ENCODE measurements at places on chromosomes 7 and 10. TPM values are rescaled to one million over a fixed set of nuclear protein-coding genes. Genes with fewer than 3 reads are reported as not detected.

The PALD1 gene
- 1.2 TPM for total RNA-seq

The BAMBI gene
- total RNA-seq, result not detected

The NPTX2 gene
- total RNA-seq, result not detected

The C10orf90 gene
- total RNA-seq, result not detected

The COL17A1 gene
- not detected for total RNA-seq

The CCDC172 gene
- total RNA-seq, result not detected

The NPSR1 gene
- not detected for total RNA-seq

- H3K4me3 ChIP-seq, result no peak overlapping the region
- peaks cover 9% of the 10 kb centered on the region for H3K27me3 ChIP-seq
- no peaks in the 10 kb centered on the region for H3K4me1 ChIP-seq
Measured at GRCh38 chr7:159121068-159121467, 23.6 kb downstream of the VIPR2 start.

- H3K27ac ChIP-seq, result no peak overlapping the region
- DNase-seq, result no peak
- peaks cover 26% of the 10 kb centered on the region for H3K27me3 ChIP-seq
- no peaks in the 10 kb centered on the region for H3K36me3 ChIP-seq
- no peak overlapping the region for H3K4me3 ChIP-seq
Measured at GRCh38 chr10:3648170-3648569, 136.8 kb downstream of the KLF6 start.

DNA sequence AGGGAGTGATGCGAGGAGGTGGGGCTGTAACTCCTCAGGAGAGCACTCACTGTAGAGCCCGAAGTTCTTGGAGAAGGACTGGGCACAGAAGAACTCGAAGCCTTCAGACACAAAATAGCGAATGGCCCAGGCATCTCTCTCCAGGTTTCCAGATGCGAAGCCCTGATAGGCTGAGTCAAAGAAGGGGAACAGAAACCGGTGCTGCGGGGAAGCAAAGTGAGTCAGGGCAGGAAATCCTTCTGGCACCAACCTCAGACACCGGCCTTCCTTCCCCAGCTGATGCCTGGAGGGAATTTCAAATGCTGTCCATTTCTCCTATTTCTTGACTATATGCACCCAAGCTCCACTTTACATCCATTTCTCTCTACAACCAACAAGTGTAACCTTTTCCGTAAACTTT is 26.8 kb downstream of the GOT1 start:
- H3K36me3 ChIP-seq, result peaks cover 8% of the 10 kb centered on the region
- H3K27ac ChIP-seq, result no peak overlapping the region
- DNase-seq, result no peak
- no peaks in the 10 kb centered on the region for H3K27me3 ChIP-seq
- no peaks in the 10 kb centered on the region for H3K4me1 ChIP-seq
- H3K4me3 ChIP-seq, result no peak overlapping the region

DNA sequence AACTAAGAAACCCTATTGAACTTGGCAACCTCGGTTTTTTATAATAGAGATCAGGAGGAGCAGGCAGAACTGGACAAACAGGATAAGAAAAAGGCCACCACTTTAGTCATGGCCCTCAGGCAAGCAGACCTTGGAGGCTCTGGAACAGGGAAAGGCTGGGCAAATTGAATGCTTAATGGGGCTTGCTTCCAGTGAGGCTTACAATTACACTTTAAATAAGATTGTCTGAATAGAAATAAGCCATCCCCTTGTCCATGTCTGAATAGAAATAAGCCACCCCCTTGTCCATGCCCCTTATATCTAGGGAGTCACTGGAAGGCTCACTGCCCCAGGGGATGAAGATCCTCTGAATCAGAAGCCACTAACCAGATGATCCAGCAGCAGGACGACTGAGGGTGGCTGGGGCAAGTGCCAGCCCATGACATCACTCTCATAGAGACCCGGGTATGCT is 40.6 kb downstream of the AKR1B15 start:
- H3K36me3 ChIP-seq, result no peaks in the 10 kb centered on the region
- no peak overlapping the region for H3K27ac ChIP-seq
- DNase-seq, result no peak
- H3K27me3 ChIP-seq, result peaks cover 3% of the 10 kb centered on the region
- H3K4me3 ChIP-seq, result no peak overlapping the region

GRCh38 chr7:35878351-35878750 is 77.5 kb downstream of the SEPTIN7 start:
- peaks cover 37% of the 10 kb centered on the region for H3K36me3 ChIP-seq
- no peak for DNase-seq
- no peak overlapping the region for H3K4me3 ChIP-seq
- no peaks in the 10 kb centered on the region for H3K27me3 ChIP-seq

- no peaks in the 10 kb centered on the region for H3K36me3 ChIP-seq
- H3K27me3 ChIP-seq, result no peaks in the 10 kb centered on the region
- no peak overlapping the region for H3K27ac ChIP-seq
- H3K4me3 ChIP-seq, result no peak overlapping the region
- no peak for DNase-seq
- H3K4me1 ChIP-seq, result peaks cover 9% of the 10 kb centered on the region
Measured at GRCh38 chr10:23408330-23408976, 30.4 kb upstream of the OTUD1 start.

GRCh38 chr7:106773228-106773627 is 91.9 kb upstream of the PIK3CG start:
- H3K4me3 ChIP-seq, result no peak overlapping the region
- H3K27ac ChIP-seq, result no peak overlapping the region
- no peaks in the 10 kb centered on the region for H3K36me3 ChIP-seq
- no peaks in the 10 kb centered on the region for H3K27me3 ChIP-seq

- no peaks in the 10 kb centered on the region for H3K36me3 ChIP-seq
- no peak for DNase-seq
- H3K4me3 ChIP-seq, result no peak overlapping the region
- no peak overlapping the region for H3K27ac ChIP-seq
- no peaks in the 10 kb centered on the region for H3K4me1 ChIP-seq
Measured at GRCh38 chr10:12974491-12975199, 26.9 kb downstream of the CCDC3 start.

GRCh38 chr10:85666102-85666501 is 700.5 kb downstream of the GRID1 start:
- H3K4me3 ChIP-seq, result no peak overlapping the region
- H3K27me3 ChIP-seq, result no peaks in the 10 kb centered on the region
- H3K27ac ChIP-seq, result no peak overlapping the region
- peaks cover 1% of the 10 kb centered on the region for H3K36me3 ChIP-seq
- peaks cover 9% of the 10 kb centered on the region for H3K4me1 ChIP-seq

- H3K36me3 ChIP-seq, result no peaks in the 10 kb centered on the region
- no peak for DNase-seq
- no peaks in the 10 kb centered on the region for H3K27me3 ChIP-seq
- no peaks in the 10 kb centered on the region for H3K4me1 ChIP-seq
- H3K4me3 ChIP-seq, result no peak overlapping the region
Measured at GRCh38 chr10:127407551-127407950, 141.6 kb upstream of the NPS start.

DNA sequence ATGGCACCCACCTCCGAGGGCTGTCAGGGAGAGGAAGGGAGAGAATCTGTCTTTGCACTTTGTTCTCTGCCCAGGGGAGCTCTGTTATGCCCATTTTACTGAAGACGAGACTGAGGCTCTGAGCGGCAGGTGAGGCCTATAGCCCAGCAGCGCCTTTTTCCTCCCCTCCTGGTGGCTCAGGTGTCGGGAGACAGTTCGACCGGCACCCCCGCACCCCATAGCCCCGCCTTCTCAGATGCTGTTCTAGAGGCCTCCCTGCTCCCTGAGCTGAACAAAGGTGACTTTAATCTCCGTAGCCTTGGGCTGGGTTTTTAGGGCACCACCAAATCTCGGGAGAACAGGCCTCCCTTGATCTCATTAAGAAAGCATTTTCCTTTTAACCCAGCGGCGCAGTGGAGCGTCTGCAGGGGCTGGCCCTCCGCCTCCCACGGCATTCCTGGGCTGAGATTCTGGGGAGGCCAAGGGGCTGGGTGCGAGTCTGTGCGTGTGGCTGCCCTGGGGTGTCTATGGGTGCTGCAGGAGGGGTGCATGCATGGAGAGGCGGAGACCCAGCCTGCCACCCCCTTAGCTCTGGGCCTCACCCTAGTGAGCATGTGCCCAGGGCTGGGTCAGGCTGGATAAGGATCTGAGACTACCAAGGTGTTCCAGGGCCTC is 3.3 kb downstream of the LFNG start:
- H3K27me3 ChIP-seq, result no peaks in the 10 kb centered on the region
- peak overlapping the region; percentile 87 for H3K27ac ChIP-seq
- peaks cover 43% of the 10 kb centered on the region for H3K36me3 ChIP-seq
- DNase-seq, result peak; percentile 58

- H3K4me3 ChIP-seq, result peak overlapping the region; percentile 35
- H3K27ac ChIP-seq, result no peak overlapping the region
- H3K27me3 ChIP-seq, result no peaks in the 10 kb centered on the region
- peaks cover 12% of the 10 kb centered on the region for H3K36me3 ChIP-seq
Measured at GRCh38 chr10:44960482-44961229, 1.1 kb downstream of the RASSF4 start.

DNA sequence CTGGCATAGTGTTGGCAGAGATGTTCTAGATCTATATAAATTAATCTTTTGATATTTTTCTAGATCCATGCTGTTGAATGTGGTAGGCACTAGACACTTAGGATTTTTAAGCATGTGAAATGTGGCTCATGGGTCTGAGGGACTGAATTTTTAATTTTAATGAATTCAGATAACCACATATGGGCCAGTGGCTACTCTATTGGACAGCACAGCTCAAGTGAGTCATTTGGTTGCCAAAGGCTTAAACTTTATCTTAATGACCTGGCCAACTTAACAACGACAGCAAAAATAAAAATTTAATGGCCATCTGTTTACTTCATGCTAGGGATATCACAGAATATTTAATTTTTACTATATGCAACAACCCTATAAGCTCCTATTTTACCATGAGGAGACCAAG is 61.4 kb downstream of the CDK14 start:
- H3K4me3 ChIP-seq, result no peak overlapping the region
- no peak for DNase-seq
- no peaks in the 10 kb centered on the region for H3K36me3 ChIP-seq
- no peaks in the 10 kb centered on the region for H3K4me1 ChIP-seq
- H3K27ac ChIP-seq, result no peak overlapping the region
- no peaks in the 10 kb centered on the region for H3K27me3 ChIP-seq

- H3K4me1 ChIP-seq, result peaks cover 21% of the 10 kb centered on the region
- H3K27ac ChIP-seq, result peak overlapping the region; percentile 26
- no peak overlapping the region for H3K4me3 ChIP-seq
- DNase-seq, result no peak
- H3K36me3 ChIP-seq, result peaks cover 5% of the 10 kb centered on the region
Measured at GRCh38 chr7:16416289-16417282, 4.8 kb downstream of the CRPPA start.

DNA sequence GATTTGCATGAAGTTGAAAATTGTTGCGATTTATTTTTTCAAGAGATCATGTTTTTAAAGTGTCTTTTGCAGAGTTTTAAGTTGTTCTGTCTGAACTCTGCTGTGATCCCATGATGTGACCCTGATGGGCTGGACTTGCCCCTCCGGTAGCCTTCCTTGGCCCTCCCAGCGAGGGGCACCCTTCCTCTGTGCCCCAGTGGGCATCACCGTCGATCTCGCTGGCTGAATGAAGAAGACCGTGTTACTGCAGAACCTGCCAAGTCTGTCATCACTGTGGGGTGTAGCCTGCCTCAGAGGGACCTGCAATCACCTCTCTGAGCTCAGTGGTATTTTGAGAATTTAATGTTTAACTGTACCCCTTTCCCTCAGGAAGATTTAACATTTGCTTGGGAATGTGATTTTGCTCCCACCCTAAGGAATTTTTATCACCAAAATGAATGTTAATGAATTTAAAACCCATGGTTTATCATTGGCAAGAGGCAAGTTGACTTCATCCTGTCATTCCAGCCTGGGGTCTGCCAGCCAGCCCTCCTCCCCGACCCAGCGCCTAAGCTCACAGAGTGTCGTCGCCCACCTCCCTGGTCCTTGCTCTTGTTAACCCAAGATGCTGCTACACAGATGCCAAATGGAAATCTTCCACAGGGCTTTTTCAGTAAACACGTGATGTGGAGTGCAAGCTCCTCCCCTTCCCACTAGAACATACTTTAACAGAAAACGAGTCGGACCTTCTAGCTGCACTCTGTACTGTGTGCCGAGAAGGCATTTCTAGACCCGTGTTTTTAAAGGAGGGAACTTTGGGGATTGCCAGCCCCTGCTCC is 115.4 kb downstream of the NT5C2 start:
- no peaks in the 10 kb centered on the region for H3K36me3 ChIP-seq
- no peak overlapping the region for H3K4me3 ChIP-seq
- no peak overlapping the region for H3K27ac ChIP-seq
- H3K27me3 ChIP-seq, result no peaks in the 10 kb centered on the region
- H3K4me1 ChIP-seq, result no peaks in the 10 kb centered on the region

DNA sequence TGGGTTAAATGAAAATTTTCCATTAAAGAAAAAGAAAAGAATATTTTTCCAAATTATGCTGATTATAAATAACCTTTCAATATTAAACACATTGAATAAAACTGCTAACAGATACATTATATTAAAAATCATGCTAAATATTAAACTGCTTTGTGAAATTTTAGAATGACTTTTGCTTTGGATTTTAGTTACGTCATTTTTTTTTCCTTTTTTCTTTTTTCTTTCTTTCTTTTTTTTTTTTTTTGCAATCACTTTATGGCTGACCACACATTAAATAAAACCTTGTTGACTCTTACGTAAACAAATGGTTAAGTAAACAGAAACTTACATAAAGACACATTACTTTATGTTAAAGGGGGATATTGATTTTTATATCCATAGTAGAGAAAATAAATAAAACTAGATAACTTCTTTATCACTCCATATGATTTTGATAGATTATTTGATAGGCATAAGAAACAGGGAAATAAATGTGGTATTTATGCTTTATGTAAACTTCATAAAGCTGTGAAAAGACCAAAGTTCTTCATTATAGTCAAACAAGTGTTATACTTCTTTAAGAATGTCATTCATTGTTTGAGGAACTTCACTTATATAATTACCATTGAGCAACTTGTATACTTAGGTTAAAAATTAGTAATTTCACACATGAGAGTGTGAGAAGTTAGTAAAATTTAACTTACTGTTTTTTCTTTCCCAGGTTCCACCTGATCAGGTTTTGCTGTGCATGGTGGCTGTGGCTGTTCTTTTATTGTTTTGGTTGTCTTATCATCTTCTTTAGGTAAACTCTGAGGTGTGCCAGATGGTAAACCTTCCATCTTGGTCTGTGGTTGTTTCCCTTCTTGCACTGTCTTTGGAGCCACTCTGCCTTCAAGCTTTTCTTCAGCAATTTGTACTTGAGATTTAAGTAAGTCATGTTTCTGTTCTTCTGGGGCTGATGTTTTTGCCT is 197.3 kb downstream of the PCLO start:
- no peaks in the 10 kb centered on the region for H3K4me1 ChIP-seq
- H3K27me3 ChIP-seq, result no peaks in the 10 kb centered on the region
- no peak overlapping the region for H3K4me3 ChIP-seq

DNA sequence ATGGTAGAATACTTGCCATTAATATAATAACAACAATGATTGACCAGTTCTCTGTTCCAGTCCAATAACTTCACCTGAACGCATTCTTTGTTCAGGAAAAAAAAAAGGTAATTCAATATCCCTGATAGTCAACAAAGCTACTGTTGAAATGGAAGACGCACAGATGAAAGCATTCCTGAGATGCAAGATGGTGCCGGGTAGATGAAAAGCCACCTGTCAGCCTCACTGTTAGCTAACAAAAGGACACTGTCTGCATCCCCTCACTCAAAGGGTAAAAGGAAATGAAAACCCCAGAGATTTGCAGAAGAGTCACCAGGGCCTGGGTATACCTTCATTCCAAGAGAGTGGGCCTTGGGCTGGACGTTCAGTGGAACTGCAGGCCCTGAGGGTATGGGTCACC is 357.4 kb downstream of the PLXNA4 start:
- H3K4me1 ChIP-seq, result no peaks in the 10 kb centered on the region
- peaks cover 3% of the 10 kb centered on the region for H3K27me3 ChIP-seq
- DNase-seq, result no peak
